ENCODE measurements at places on chromosomes 2 and 18. TPM values are rescaled to one million over a fixed set of nuclear protein-coding genes. Genes with fewer than 3 reads are reported as not detected.

DNA sequence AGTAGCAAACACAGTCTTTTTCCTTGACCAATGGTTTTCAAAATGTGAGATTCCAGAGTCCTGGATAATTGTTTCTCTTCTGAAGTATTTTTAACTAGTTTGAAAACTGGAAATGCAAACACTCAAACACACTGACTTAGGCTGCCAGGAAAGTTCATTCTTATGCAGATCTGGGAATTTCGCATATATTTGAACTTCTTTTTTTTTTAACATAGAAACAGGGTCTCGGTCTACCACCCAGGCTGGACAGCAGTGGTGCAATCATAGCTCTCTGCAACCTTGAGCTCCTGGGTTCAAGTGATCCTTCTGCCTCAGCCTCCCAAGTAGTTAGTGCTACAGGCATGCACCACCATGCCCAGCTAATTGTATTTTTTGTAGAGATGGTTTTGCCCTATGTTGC, 79.6 kb downstream of the DYM start:
- DNase-seq, result no peak

GRCh38 chr18:30139631-30140287, 902.8 kb downstream of the DSC3 start:
- DNase-seq, result no peak

GRCh38 chr2:206088248-206088647, 2.3 kb upstream of the INO80D start:
- no peak for DNase-seq

NEU4 gene
- not detected for total RNA-seq

MARCO gene
- total RNA-seq, result not detected

All from fibroblast of the aortic adventitia (primary cell).